Activated naive CD4-positive, alpha-beta T cell (primary cell): ENCODE measurements at places on chromosomes 3 and 15.

DNA sequence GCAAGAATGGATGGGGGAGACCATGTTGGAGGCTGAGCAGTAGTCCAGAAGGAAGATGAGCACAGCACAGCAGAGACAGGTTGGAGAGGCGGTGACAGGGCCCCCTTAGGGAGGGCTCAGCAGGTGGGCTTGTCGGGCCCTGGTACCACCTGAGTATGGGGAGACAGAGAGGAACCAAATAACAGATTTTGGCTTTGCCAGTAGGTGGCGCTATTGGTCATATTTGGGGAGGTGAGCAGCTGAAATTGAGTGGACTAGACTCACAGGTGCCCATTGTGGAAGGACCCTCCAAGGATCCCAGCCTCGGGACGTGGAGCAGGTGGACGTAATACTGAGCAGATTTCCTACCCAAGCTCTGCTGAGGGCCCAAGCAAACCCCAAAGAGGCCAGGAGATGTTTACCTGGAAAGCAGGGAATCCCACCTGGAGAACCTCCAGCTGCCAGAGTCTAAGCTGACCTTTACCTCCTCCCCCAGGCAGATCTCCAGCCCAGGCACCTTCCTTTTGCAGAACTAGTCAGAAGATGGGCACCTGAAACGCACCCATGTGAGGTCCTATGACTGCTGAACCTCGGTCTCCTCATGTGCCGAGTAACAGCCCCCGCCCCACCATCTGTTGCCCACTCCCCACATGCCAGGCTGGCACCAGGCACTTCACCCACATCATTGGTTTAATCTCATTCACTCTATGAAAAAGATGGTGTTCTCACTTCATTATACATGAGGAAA is 24.6 kb upstream of the CORO2B start:
- peak; percentile 30 for DNase-seq

GRCh38 chr3:177281292-177282118 is 84.2 kb upstream of the TBL1XR1 start:
- DNase-seq: no peak

DNA sequence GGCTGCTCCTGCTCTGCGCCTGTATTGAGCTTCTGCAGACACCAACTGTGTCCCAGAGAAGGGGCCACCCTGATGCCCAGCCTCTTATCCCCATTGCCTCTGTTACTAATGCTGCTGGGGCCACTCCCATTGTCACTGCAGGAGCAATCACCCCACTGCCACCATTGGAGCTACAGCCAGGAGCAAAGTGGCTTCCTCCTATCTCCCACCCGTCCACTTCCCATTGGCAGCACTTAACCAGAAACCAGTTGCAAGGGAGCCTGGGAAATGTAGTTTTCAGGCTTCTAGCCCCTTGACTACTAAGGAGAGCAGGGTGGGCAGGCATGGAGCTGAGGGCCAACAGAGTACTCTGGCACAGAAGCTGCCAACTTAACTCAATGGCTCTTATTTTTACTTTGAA is 55.9 kb upstream of the KLF13 start:
- no peak for DNase-seq

GRCh38 chr15:43251185-43251870 is 15.4 kb downstream of the TGM5 start:
- no peak for DNase-seq

- no peak for DNase-seq
These were observed 535.6 kb downstream of the GRM7 start for GRCh38 chr3:7396534-7396933.

- no peak for DNase-seq
These were observed 558 bp upstream of the IL17RC start for GRCh38 chr3:9916346-9916733.

- DNase-seq: no peak
These were observed 325.9 kb downstream of the MECOM start for GRCh38 chr3:169337500-169338078.

DNA sequence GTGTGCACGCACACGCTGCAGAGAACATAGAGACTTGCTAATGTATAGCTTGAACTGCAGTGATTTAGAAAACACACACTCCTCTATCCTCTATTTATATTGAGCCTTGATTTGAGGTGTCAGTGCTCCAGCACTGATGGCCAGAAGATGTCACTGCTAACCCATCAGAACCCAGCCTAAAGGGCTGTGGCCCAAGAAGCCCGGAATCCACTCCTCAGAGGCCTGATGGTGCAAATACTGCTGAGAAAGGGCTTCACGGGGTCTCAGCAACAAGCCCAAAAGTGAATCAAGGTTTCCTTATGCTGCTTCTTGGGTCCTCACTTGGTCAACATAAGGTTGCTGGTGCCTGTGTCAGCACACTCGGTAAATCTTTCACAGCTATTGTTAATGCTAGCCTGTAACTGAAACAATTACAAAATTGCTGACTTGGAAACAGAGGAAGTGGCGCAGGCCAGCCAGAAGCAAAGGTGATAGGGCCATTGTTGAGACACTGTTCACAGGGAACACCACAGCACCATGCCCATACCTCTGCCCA is 60.3 kb downstream of the HEG1 start:
- peak; percentile 29 for DNase-seq

DNA sequence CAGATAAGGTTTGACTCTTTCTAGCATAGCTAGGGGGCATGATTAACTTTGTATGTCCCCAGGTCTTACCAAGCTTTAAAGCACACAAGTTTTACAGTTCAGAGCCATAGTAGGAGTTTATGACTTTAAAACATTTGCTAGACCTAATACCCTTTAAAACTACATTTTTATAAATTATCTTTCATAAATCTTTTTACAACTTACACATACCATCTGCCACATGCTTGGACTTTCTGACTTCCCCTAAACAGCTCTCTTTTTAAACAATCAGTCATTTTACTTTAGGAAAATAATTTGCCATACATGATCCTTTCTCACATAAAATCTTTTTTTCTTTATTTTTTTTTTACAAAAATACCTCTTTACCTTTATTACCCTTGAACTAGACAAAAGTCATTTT is 735.3 kb upstream of the CADM2 start:
- DNase-seq: no peak

DNA sequence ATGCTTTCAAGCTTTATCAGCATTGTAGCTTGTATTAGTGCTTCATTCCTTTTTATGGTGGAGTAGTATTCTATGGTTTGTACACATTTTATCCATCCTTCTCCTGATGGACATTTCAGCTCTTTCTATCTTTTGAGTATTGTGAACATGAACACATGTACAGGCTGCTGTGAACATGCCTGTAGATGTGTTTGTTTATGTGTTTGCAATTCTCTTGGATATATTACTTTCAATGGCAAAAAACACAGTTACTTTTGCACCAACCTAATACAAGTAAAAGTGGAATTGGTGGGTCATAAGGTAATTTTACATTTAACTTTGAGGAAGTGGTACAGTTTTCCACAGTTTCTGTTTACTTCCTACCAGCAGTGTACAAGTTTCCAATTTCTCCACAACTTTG is 180.4 kb downstream of the FNDC3B start:
- no peak for DNase-seq

GRCh38 chr15:64096668-64097384 is 1.0 kb downstream of the SNX1 start:
- no peak for DNase-seq

DNA sequence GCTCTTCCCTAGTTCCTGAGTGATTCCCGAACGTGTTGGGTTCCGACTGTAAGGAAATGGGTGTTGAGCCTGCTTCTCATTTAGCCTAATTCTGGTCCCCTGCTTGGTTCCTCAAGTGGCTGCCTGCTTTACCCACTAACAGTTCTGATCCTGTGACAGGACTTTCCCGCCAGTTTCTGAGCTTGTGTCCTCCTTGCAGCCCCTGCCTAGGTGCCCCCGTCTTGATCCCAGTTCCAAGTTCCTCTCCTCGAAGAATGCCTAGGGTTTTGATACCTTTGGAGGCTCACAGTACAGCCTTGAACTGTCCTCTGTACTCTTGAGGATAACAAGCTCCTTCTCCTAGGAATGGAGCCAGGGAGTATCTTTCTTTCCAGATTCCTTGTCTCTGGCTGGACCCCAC is 12.0 kb upstream of the RASGRF1 start:
- no peak for DNase-seq

DNA sequence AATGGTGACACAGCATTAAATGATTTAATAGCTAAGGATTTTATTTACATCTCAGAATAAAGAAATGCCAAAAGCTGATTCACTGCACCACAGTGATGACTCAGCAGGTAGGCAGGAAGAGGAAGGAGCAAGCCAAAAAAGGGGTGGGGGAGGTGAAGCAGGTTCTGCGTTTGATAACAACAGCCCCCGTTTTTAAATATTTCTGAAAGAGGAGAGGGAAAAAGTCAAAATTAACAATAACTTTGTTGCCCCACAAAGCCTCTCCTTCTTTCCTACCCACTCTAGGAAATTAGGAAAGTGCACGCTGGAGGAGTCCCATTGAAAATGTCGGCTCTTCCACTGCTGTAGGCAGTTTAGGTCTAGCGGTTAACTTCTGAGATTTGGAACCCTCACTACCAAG is 9.9 kb upstream of the CCDC54 start:
- no peak for DNase-seq

DNA sequence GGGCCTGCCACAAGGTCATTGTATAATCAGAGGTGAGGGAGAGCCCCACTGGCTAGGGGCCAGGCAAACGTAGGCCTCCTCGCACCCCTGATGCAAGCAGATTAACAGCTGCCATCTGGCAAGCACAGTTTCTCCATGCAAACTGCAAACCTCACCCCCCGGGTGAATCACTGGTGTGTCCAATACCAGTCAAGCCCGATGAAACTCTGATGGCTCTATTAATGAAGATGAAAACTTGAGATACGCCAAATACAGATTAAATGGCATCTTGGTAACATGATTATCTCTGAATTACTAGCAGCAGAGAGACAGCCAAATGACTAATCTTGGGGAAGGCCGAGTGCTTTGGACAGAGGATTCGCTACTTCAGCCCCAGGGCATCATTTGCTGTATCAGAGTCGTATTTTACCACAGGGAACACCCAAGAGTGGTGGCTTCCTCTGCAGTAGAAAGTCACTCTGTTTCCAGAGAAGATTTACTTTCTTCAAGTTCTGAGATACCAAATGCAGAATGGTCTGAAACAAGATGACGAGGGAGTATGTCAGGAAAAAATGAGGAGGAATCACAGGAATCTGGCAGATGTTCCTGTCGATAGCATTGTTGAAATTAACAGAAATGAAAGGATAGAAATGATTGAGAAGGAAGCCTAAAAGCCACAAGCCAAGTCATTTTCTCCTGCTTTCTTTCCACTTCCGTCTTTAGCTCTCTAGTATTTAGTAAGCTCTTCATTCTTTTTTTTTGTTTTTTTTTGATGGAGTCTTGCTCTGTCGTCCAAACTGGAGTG is 96.2 kb upstream of the NR2F2 start:
- DNase-seq: no peak

GRCh38 chr3:127035677-127036076 is 52.8 kb downstream of the PLXNA1 start:
- DNase-seq: no peak

- no peak for DNase-seq
These were observed 143.2 kb downstream of the RAP2B start for GRCh38 chr3:153305189-153305588.

DNA sequence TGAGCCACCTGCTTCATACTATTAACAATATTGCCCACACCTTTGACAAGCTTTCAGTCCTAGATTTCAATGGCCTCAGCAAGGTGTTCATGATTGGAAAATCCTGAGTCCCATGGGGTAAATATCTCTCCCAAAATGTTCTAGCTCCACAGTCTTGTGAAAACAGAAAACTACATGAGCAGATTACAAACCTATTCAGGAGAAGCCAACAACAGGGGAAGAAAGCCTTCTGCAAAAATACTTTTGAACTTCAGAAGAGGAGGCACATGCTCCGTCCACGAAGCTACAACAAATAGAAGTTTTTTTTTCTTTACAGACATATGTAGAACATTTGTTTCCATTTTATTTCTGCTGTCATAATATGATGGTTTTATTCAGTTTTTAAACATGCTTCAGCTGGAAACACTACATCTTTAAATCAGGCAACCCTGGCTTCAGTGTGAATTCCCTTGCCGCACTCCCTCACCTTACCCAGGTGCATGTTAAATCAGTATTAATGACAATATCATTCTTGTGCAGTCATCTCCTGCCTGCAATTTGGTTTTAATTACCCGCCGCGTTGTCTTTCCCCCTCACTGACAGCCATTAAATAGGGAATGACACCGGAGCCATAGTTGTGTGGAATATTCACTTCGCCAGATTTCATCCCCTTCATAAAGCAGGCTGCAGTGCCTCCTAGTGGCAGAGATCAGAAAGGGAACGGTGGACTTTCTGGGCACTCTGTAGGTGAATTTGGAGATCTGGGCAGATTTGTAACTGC is 725.5 kb upstream of the ARRDC4 start:
- no peak for DNase-seq

- no peak for DNase-seq
These were observed 12.8 kb downstream of the FOXL2 start for GRCh38 chr3:138933981-138934691.

DNA sequence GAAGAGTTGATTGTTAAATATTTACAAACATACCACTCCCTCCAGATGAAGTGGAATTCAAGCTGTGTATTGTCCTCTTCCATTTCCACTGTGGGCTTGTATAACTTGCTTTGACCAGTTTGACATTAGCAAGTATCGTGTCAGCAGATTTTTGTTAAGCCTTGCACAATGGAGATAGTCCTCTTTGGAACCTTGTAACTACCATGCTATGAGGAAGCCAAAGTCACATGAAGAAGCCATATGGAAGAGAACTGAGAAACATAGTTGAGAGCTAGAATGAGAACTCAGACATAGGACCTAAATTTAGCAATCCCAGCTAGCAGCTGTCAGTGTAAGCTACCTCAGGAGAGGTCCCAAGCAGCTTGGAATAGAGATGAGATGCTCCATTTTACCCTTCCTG is 889.2 kb downstream of the PDCD6IP start:
- no peak for DNase-seq

- DNase-seq: no peak
These were observed 348.6 kb upstream of the CCDC54 start for GRCh38 chr3:107028626-107029025.

- DNase-seq: no peak
These were observed 719 bp downstream of the MAGEL2 start for GRCh38 chr15:23647001-23647295.

GRCh38 chr15:69217381-69217780 is 56.9 kb downstream of the GLCE start:
- DNase-seq: no peak

DNA sequence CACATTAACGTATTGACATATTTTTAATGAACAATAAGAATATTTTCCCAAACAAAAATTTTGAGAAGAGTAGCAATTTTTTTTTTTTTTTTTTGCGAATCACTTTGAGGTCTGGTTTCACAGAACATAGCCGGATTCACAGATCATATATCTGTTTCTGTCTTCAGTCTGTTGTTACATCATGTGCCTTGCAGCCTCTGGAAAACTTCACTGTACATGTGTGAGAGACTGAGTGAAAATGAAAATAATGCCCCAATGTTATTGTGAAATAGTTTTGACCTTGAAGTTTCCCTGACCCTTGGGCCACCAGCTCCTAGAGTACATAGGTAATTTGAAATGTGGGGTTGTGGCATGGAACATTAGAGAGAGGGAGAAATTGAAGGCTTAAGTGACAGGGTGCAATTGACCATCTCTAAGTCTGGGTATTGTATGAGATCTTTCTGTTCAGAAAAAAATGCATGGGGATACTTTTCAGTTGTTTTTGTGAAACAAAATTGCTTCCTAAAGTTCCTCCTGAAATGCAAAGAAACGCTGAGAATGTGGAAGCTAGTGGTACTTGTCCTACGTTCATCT is 14.0 kb downstream of the ITPR1 start:
- no peak for DNase-seq
